ENCODE measurements at places on chromosomes 11 and 22. TPM values are rescaled to one million over a fixed set of nuclear protein-coding genes. Genes with fewer than 3 reads are reported as not detected.

- no peaks in the 10 kb centered on the region for H3K36me3 ChIP-seq
- H3K4me1 ChIP-seq: no peaks in the 10 kb centered on the region
- H3K27me3 ChIP-seq: no peaks in the 10 kb centered on the region
Observed at GRCh38 chr11:117700551-117700950, 96.5 kb downstream of the DSCAML1 start.

DNA sequence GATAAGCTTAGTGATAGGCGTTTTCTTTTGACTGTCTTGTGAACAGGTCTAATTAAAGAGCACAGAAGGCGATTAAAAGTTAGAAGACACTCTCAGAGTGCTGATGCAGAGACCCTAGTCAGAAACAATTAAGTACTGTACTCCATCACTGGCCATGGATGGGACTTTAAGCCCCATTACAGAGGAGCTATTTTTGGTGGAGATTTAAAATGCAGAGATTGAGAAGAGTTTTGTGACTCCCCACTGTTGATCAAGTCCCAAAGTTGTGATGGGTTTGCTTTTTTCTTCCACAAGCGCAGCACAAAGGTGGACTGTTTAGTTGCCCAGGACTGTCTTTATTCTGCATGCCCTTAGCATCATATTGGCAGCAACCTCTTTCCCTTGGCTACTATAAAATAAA, 978 bp downstream of the LUZP2 start:
- H3K4me3 ChIP-seq: peak overlapping the region; percentile 64
- DNase-seq: no peak
- no peaks in the 10 kb centered on the region for H3K27me3 ChIP-seq
- H3K4me1 ChIP-seq: no peaks in the 10 kb centered on the region

- peak overlapping the region; percentile 4 for H3K27ac ChIP-seq
- H3K4me1 ChIP-seq: peaks cover 5% of the 10 kb centered on the region
- no peaks in the 10 kb centered on the region for H3K27me3 ChIP-seq
- no peaks in the 10 kb centered on the region for H3K36me3 ChIP-seq
- no peak overlapping the region for H3K4me3 ChIP-seq
Observed at GRCh38 chr11:75214411-75214821, 26.2 kb upstream of the TPBGL start.

Gene OR52K2
- total RNA-seq: not detected

Gene MUC2
- not detected for total RNA-seq

Gene DBX1
- total RNA-seq: not detected

Gene MOGAT2
- total RNA-seq: 0.11 TPM

Gene MMP1
- not detected for total RNA-seq
